Activated naive CD8-positive, alpha-beta T cell treated with anti-CD3 and anti-CD28 coated beads, Interleukin-2, amount 50 U/mL, for 24 hours (primary cell): ENCODE measurements at places on chromosomes 1 and 21.

- H3K36me3 ChIP-seq = no peaks in the 10 kb centered on the region
- H3K27ac ChIP-seq = no peak overlapping the region
- no peak overlapping the region for H3K4me3 ChIP-seq
Measured at GRCh38 chr1:91650764-91651163, 150.1 kb downstream of the CDC7 start.

DNA sequence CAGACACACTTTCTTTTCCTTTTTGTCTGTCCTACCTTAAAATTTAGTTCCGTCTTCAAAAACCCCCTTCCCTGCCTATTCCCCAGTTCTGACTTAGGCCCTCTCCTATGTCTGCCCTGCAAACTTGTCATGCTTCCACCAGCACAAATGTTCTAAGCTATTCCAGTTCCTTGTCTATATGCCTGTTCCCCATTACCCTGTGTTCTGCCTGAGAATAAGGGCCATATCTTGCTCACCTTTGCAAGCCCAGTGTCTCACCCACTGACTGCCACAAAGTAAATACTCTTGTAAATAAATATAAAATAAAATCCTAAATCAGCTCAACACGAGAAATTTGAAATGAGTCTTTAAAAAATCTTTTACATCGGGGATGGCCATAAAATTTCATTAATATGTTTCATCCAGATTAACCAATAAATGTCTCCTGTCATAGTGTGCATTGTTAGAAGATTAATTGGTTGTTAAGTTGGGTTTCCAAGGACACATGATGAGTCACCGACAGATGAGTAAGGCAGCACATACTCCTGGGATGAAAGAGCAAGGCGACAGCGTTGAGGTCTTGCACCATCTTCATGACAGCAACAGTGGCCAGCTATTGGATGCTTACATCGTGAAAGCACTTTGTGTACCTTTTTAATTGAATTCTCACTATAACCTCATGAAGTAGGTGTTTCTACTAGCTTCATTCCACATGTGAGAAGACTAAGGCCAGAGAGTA, 92.6 kb upstream of the NGF start:
- no peak overlapping the region for H3K4me3 ChIP-seq
- no peaks in the 10 kb centered on the region for H3K36me3 ChIP-seq
- peaks cover 9% of the 10 kb centered on the region for H3K27me3 ChIP-seq
- peaks cover 1% of the 10 kb centered on the region for H3K4me1 ChIP-seq

DNA sequence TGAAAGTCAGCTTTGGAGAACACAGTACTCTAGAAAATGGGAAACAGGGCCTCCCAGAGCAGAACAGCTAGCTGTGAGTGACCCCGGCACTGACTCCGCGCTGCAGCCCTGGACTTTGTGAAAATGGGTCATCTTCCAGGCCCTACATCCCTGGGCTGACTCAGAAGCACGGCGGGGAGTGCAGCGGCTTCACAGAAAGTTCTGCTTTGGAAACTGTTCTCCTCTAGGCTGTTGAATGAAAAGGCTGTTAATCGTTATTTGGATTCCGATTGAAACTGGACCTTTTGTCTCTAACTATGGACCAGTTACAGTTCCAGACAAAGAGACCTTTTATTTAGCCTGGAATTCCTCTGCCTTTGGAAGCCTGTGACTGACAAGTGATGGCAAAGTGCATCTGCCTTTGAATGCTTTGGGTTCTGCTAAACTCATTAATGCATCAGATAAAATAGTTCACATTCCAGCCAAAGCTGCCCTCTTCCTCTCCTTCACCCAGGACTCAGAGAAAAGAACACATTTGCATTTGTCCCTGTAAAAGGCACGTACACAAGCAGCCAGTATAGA, 144.9 kb upstream of the HOOK1 start:
- no peaks in the 10 kb centered on the region for H3K36me3 ChIP-seq
- H3K27ac ChIP-seq = no peak overlapping the region
- H3K27me3 ChIP-seq = no peaks in the 10 kb centered on the region
- no peak overlapping the region for H3K4me3 ChIP-seq
- no peak for DNase-seq

DNA sequence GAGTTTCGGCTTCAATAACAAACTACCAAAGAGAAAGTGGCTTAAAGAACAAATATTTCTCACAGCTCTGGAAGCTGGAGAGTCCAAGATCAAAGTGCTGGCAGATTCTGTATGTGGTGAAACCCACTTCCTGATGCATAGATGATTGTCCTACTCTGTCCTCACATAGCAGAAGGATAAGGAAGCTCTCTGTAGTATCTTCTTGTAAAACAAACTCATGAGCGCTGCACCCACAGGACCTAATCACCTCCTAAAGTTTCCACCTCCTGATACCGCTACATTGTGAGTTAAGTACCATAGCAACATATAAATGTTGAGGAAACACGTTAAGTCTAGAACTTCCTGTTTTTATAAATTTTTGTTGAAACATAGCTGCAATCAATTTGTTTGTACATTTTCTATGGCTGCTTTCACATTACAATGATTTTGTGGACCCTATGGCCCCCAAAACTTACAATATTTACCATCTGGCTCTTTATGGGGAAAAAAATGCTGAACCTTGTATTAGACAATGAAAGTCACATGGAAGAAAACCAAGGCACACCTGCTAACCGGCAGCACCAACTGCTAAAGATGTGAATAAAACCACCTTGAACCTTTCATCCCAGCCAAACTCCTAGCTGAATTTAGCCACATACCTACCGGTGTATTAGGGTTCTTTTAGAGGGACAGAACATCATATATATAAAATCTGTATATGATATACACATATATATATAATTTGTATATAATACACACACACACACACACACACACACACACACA, 1423.4 kb downstream of the NCAM2 start:
- no peaks in the 10 kb centered on the region for H3K36me3 ChIP-seq
- DNase-seq = no peak
- no peak overlapping the region for H3K4me3 ChIP-seq
- H3K4me1 ChIP-seq = peaks cover 10% of the 10 kb centered on the region
- H3K27ac ChIP-seq = no peak overlapping the region
- no peaks in the 10 kb centered on the region for H3K27me3 ChIP-seq

DNA sequence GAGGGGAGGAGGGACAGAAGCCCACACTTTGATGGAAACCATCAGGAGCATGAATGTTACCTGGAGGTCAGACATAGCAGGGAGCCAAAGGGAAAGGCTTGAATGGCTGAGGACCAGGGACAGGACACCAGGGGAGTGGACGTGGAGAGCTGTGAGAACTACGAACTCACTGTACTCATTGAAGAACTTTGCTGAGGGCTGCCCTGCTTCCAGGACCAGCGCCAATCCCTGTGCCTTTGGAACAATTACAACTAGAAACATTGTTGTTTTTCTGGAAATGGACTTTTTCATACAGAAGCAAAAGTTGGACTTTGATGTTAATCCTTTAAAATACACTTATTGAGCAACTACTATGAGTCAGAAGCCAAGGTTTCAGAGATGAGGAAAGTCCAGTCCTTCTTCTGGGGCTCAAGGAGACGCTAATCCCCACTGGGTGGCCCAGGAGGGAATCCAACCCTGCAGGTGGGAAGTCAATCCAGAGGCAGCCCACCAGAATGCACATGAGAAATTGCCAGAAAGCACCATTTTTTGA, 12.9 kb downstream of the TSPAN2 start:
- DNase-seq = no peak
- H3K36me3 ChIP-seq = no peaks in the 10 kb centered on the region
- no peak overlapping the region for H3K27ac ChIP-seq
- H3K27me3 ChIP-seq = peaks cover 11% of the 10 kb centered on the region

DNA sequence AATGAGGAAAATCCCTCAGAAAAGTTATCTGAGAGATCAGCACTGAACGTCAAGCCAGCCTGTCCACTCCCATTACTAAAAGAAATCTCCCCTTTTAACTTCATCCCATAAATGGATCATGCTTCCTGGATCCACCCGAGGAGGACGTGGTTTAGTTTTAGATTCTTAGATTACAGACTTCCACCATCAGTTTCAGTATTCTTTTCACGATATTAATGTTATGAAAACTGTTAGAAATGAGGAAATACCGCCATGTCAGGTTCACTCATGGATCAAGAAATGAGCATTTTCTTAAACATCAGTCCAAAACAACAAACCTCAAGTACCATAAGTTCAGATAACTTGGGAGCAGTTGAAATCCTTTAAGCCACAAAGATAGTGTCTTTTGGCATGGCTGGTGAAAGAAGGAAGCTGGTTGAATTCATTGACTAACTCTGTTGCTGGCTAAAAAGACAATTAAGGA, 49.8 kb downstream of the NFIA start:
- DNase-seq = no peak
- peaks cover 12% of the 10 kb centered on the region for H3K27me3 ChIP-seq
- peak overlapping the region; percentile 22 for H3K4me3 ChIP-seq
- no peaks in the 10 kb centered on the region for H3K36me3 ChIP-seq

DNA sequence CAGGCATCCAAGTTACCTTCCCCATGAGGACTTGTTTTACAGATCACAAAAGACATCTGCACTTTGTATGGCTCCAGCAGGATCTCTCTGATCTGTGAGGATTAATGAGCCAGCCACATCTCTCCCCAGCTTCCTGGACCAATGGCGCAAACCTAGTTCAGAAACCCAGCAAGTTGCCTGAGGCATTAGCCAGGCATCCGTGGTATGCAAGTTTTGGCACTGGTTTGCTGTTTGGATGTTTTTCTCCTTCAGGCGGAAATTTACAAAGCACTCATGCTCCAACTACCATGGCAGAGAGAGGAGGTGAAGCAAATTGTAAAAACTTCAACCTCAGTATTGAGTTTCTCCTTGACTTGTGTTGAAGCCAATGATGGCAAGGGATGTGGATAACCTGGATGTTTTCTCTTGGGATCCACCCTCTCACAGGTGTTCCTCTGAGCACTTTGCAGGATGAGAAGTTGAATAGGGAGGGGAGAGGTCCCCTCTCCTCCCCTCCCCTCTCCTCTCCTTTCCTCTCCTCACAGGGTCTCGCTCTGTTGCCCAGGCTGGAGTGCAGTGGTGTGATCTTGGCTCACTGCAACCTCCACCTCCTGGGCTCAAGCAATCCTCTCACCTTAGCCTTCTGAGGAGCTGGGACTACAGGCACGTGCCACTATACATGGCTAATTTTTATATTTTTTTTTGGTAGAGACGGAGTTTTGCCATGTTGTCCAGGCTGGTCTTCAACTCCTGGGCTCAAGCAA, 25.6 kb upstream of the ENO1 start:
- H3K27ac ChIP-seq = peak overlapping the region; percentile 13
- peaks cover 10% of the 10 kb centered on the region for H3K36me3 ChIP-seq
- peaks cover 68% of the 10 kb centered on the region for H3K4me1 ChIP-seq

- H3K4me3 ChIP-seq = no peak overlapping the region
- no peak overlapping the region for H3K27ac ChIP-seq
- no peak for DNase-seq
- peaks cover 5% of the 10 kb centered on the region for H3K27me3 ChIP-seq
- no peaks in the 10 kb centered on the region for H3K36me3 ChIP-seq
Measured at GRCh38 chr1:47621483-47621882, 183.6 kb downstream of the FOXD2 start.

GRCh38 chr1:8427493-8427892, 109.6 kb downstream of the SLC45A1 start:
- H3K36me3 ChIP-seq = peaks cover 10% of the 10 kb centered on the region
- H3K4me3 ChIP-seq = peak overlapping the region; percentile 27
- H3K27me3 ChIP-seq = no peaks in the 10 kb centered on the region
- peak overlapping the region; percentile 82 for H3K27ac ChIP-seq
- peaks cover 75% of the 10 kb centered on the region for H3K4me1 ChIP-seq

DNA sequence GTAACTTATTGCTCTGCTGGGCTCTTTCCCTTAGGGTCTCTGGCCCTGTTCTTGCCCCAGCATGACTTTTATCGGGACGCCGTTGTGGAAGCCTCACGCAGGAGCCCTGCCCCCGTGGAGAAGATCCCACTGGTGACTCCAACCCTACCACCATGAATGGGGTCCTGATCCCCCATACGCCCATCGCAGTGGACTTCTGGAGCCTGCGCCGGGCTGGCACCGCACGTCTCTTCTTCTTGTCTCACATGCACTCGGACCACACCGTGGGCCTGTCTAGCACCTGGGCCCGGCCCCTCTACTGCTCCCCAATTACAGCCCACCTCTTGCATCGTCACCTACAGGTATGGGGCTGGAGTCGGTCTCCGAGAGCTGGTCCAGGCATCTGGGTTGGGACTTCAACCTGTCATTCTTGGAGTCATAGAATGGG, 322 bp downstream of the DCLRE1B start:
- H3K27ac ChIP-seq = peak overlapping the region; percentile 98
- H3K4me3 ChIP-seq = peak overlapping the region; percentile 99
- DNase-seq = peak; percentile 38
- peaks cover 3% of the 10 kb centered on the region for H3K27me3 ChIP-seq
- H3K4me1 ChIP-seq = peaks cover 58% of the 10 kb centered on the region
- H3K36me3 ChIP-seq = peaks cover 54% of the 10 kb centered on the region

- H3K27ac ChIP-seq = no peak overlapping the region
- no peak overlapping the region for H3K4me3 ChIP-seq
Measured at GRCh38 chr1:54401799-54402198, 4.4 kb downstream of the SSBP3 start.

GRCh38 chr1:203025686-203026030, 633 bp upstream of the PPFIA4 start:
- peak overlapping the region; percentile 76 for H3K27ac ChIP-seq
- peaks cover 15% of the 10 kb centered on the region for H3K27me3 ChIP-seq
- peak overlapping the region; percentile 58 for H3K4me3 ChIP-seq
- peaks cover 11% of the 10 kb centered on the region for H3K4me1 ChIP-seq
- no peak for DNase-seq

GRCh38 chr1:55428944-55429931, 214.1 kb upstream of the USP24 start:
- H3K4me1 ChIP-seq = no peaks in the 10 kb centered on the region
- peaks cover 18% of the 10 kb centered on the region for H3K27me3 ChIP-seq
- no peaks in the 10 kb centered on the region for H3K36me3 ChIP-seq

GRCh38 chr1:53061123-53061858, 722 bp upstream of the PODN start:
- H3K27ac ChIP-seq = no peak overlapping the region
- DNase-seq = no peak
- peak overlapping the region; percentile 40 for H3K4me3 ChIP-seq

DNA sequence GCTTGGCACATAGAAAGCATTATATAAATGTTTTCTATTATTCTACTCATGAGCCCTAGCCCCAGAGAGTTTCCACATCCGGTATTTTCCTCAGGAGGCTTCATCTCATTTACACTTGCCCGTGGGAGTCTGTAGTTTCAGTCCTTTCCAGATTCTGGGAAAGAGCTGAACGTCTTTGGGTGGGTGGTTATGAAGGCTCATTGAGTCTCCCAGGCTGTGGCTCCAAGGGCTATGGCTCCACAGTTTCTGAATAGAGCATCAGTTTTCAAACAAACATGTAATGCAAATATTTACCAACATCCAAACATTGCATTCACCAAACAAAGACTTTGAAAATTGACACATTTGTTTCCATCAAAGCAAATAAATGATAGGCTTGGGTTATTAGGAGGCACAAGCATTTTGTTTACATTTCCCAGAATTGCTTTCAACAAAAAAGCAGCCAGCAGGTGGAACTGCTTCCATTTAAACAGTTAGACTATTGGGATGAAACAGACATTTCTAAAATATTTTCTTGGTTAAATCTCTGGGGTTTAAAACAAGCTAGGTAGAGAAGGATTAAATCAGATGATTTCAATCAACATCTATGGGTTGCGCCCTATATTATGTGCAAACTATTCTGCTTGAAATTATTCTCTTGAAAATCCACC, 1.3 kb upstream of the LEMD1 start:
- no peak overlapping the region for H3K27ac ChIP-seq
- H3K36me3 ChIP-seq = no peaks in the 10 kb centered on the region
- H3K27me3 ChIP-seq = peaks cover 12% of the 10 kb centered on the region
- no peak overlapping the region for H3K4me3 ChIP-seq

GRCh38 chr1:65002508-65003315, 36.4 kb upstream of the JAK1 start:
- no peaks in the 10 kb centered on the region for H3K27me3 ChIP-seq
- H3K4me1 ChIP-seq = peaks cover 39% of the 10 kb centered on the region
- H3K4me3 ChIP-seq = peak overlapping the region; percentile 72
- peak overlapping the region; percentile 68 for H3K27ac ChIP-seq
- peaks cover 4% of the 10 kb centered on the region for H3K36me3 ChIP-seq
